Activated naive CD8-positive, alpha-beta T cell treated with anti-CD3 and anti-CD28 coated beads, Interleukin-2, amount 10 ng/mL, durations not matched to agents 7 days and 5 days (primary cell): ENCODE measurements at places on chromosomes 16 and 17.

- DNase-seq, result no peak
- no peaks in the 10 kb centered on the region for H3K36me3 ChIP-seq
- no peak overlapping the region for H3K4me3 ChIP-seq
- H3K27me3 ChIP-seq, result peaks cover 7% of the 10 kb centered on the region
- no peak overlapping the region for H3K27ac ChIP-seq
- no peaks in the 10 kb centered on the region for H3K4me1 ChIP-seq
Observed at GRCh38 chr16:6484081-6484480, 848.6 kb upstream of the RBFOX1 start.

DNA sequence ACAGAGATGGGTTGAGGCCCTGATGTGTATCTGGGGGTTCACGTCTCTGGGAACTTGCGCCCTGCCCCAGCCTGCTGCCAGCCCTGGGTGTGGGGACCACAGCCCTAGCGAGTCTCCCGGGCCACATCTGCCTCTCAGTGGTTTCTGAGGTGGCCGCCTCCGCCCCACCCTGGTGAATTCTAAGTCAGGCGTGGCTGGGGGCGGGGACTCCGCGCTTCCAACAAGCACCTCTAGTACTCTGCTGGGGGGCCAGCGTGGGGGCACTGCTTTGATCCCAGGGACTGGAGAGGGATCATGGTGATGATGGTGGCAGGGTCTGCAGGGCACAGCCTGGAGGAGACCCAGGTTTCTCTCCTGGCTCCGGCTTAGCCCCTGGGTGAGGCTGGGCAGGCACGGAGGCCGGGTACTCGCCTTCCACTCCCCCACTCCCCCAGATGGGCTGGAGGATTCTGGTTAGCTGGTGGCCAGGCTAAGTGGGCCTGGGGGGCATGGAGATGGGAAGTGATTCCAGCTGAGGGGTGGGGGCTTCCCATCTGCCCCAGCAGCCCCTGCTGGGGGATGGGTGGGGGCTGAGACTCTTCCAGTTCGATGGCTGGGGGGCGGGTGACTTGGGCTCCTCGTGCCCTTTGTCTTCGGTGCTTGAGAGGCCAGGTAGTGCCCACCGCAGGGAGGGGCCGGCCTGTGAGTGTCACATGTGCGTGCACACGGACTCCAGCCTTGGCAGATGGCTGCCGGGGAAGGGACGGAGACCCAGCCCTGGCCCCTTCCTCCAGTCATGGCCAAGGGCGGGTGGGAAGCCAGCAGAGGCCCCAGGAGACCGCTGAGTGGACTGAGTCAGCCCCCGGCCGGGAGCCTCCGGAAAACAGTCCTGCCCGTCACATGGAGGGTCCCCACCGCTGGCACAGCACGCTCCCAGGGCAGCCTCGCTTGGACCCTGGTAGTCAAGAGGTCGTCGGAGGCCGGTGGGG is 3.9 kb downstream of the GLIS2 start:
- H3K4me3 ChIP-seq, result no peak overlapping the region
- H3K4me1 ChIP-seq, result peaks cover 8% of the 10 kb centered on the region

- H3K4me3 ChIP-seq, result no peak overlapping the region
- no peaks in the 10 kb centered on the region for H3K27me3 ChIP-seq
- no peak for DNase-seq
- no peaks in the 10 kb centered on the region for H3K36me3 ChIP-seq
- H3K4me1 ChIP-seq, result peaks cover 5% of the 10 kb centered on the region
Observed at GRCh38 chr17:41937970-41938954, 7.8 kb downstream of the ODAD4 start.

- H3K4me3 ChIP-seq, result peak overlapping the region; percentile 57
- no peak for DNase-seq
- peaks cover 20% of the 10 kb centered on the region for H3K36me3 ChIP-seq
- H3K4me1 ChIP-seq, result peaks cover 53% of the 10 kb centered on the region
Observed at GRCh38 chr17:32492264-32492589, 5.4 kb downstream of the CDK5R1 start.

DNA sequence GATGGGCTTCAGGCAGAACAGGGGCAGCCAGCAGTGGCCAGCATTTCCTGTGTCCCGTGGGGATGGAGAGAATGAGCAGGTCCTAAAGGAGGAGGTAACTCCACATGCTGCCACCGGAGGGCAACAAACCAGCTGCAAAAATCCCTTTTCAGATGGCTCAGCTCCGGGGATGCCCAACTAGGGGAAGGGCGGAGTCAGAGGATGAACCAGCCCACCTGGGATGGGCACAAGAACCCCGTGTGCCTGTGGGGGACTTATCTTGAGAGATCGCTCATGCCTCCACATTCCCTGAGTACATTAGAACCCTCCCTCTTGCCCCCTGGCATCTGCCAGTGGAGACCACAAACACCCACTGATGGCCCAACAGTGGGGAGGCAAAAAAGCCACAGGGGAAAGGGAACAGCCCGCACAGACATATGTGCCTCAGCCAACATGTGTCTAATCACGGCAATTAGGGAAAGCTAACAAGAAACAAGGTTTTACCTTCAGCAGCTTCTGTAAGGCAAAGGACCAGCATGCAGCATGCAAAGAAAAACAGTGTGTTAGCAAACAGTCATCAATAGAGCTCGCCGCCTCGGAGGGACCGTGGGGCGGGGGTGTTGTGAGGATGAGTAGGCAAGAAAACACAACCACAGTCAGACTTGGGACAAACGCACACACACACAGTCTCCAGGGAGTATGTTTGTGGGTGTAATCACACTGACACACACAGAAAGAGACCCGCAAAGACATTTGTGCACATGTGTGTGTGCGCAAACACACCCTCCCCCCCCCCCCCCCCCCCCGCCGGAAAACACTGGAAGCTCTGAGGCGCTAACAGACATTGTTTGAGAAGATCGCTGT is 64.0 kb downstream of the MYO18A start:
- peaks cover 7% of the 10 kb centered on the region for H3K4me1 ChIP-seq
- H3K36me3 ChIP-seq, result peaks cover 4% of the 10 kb centered on the region
- no peak overlapping the region for H3K4me3 ChIP-seq
- peak; percentile 49 for DNase-seq

DNA sequence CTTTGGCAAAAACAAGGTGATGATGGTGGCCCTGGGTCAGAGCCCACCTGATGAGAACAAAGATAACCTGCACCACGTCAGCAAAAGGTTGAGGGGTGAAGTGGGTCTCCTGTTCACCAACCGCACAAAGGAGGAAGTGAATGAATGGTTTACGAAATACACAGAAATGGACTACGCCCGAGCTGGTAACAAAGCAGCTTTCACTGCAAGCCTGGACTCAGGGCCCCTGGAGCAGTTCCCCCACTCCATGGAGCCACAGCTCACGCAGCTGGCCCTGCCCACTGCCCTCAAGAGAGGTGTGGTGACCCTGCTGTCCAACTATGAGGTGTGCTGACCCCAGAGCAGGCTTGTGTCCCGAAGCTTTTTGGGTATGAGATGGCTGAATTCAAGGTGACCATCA is 29.7 kb upstream of the DLX4 start:
- H3K4me3 ChIP-seq, result no peak overlapping the region
- peaks cover 35% of the 10 kb centered on the region for H3K27me3 ChIP-seq
- H3K36me3 ChIP-seq, result no peaks in the 10 kb centered on the region
- no peak for DNase-seq
- no peaks in the 10 kb centered on the region for H3K4me1 ChIP-seq

DNA sequence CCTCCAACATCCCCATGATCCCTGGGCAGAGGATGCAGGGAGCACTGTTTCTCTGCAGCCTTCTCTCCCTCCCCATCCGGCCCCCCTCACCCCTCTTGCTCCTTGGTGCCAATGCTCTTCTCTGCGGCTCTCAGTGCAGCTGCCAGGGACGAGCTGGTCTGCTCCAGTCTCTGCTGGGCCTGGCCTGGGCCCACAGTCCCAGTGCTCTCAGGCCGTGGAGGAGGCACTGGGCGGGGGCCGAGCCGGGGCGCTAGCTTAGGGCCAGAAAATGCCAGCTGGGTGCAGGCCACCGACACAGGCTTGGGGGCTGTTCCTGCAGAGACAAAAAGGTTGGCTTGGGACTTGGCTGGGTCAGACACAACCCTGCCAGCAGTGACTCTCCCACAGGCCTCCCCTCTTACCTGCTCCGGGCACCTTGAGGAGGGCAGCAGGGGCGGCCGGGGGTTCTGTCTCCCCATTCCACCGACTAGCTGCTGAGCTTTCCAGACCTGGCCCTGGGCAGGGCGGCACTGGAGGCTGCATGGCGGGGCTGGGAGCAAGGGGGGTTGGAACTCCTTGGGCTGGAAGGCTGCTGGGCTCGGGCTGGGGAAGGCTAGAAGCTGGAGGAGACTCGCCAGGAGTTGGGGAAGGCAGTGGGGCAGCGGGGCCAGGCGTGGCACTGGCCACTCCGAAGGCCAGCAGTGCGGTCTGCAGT is 13.8 kb downstream of the CASKIN2 start:
- no peak overlapping the region for H3K4me3 ChIP-seq
- H3K4me1 ChIP-seq, result peaks cover 6% of the 10 kb centered on the region
- no peak overlapping the region for H3K27ac ChIP-seq

- H3K27me3 ChIP-seq, result no peaks in the 10 kb centered on the region
- H3K4me3 ChIP-seq, result no peak overlapping the region
- no peaks in the 10 kb centered on the region for H3K4me1 ChIP-seq
- no peak for DNase-seq
Observed at GRCh38 chr17:22310717-22311686, 618.7 kb downstream of the KCNJ18 start.
